DMS 273 treated with DMSO at 0.1 percent for 48 hours (cell line): ENCODE measurements at places on chromosomes 12 and 14.
A peak's percentile ranks its signal among the peaks of the same experiment; 100 is the strongest.

DNA sequence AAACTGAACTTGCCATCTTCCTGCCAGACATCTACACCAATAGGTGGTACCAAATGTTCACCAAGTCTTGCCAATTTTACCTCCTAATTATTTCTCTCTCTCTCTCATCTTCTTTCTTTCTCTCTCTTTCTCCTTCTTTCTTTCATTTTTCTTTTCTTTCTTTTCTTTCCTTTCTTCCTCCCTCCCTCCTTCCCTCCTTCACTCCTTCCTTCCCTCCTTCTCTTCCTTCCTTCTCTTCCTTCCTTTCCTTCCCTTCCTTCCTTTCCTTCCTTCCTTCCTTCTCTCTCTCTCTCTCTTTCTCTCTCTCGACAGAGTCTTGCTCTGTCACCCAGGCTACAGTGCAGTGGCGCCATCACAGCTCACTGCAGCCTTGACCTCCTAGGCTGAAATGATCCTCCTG is 55.4 kb upstream of the PSMA6 start:
- no peak for DNase-seq

GRCh38 chr14:23097786-23098185 is 2.5 kb downstream of the C14orf119 start:
- DNase-seq = no peak

- no peak for DNase-seq
Measured at GRCh38 chr14:53696217-53696965, 260.2 kb downstream of the BMP4 start.

DNA sequence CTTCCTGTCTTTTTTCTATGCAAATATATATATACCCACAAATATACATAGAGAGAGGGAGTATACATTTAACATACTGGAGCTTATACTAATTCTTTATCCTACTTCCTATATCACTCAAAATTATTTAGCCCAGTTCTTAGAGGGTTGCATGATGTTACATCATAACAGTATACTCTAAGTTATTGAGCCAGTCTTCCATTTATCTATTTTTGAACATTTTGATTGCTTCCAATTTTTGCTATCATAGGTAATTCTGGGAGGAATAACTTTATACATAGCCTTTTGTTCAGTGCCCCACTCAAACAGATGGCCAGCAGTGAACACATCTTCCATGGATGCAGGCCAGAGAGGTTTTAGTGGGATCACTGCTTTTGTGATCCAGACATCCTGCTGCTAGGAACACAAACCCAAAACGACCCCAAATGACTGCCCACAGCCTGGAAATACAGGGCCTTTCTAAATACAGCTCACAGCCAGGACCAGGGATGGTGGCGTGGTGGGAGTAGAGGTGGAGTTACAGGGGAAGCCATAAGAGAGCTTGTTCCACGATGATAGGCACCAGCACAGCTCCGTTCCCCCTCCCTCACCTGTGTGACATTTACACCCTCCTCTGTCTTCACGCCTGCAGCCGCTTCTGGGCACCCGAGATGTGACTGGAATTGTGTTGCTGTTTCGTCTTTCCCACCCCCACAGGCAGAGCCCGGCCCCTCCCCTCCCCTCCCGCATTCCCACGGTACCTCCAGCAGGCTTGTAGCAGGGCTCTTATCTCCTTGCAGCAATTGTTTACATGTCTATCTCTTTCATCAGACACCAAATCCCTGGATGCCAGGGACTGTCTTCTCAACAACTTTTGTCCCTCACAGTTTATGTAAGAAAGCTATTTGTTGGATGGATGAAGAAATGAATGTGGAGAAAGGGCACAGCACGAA is 30.7 kb upstream of the HDAC7 start:
- DNase-seq = no peak

- peak; percentile 4 for DNase-seq
Measured at GRCh38 chr12:95117178-95117599, 43.8 kb upstream of the NR2C1 start.

DNA sequence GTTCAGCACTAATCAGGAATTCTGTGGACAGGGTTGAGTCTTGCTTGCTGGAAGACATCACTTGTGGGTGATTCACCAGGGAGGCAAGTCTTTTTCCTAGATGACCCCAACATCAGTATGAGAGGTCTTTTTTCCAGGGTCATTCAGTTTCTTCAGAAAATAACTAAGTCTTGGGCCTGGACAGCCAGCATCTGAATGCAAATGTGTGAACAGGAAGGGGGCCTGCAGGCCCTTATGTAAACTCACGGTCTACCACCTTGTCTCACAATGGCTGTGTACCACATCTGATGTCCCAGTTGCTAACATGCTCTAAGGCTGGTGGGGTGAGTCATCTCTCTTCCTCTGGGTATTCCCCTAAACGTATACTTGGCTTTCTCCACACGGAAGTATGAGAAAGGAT is 79.2 kb downstream of the HECTD4 start:
- DNase-seq = no peak

DNA sequence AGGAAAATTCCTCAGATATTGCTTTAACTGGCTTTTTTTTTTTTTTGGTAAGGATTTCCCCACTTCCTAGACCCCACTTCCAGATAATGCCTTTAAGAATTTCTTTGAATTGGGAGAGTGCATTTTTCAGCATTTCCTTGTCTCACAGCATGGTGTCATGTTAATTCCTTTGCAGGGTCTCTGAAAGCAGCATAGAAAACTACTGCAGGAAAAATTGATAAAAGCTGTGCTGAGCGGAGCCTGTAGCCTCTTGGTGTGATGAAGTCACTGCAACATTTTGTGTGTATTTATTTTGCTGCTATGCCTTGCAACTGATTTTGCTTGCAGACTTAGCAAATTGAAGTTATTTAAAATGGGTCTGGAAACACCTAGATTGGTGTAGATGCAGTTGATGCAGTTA is 2.7 kb downstream of the ANO4 start:
- DNase-seq = no peak

GRCh38 chr12:88339966-88340365 is 197.9 kb downstream of the TMTC3 start:
- DNase-seq = no peak

- DNase-seq = no peak
Measured at GRCh38 chr12:101166866-101167265, 43.2 kb downstream of the SLC5A8 start.

DNA sequence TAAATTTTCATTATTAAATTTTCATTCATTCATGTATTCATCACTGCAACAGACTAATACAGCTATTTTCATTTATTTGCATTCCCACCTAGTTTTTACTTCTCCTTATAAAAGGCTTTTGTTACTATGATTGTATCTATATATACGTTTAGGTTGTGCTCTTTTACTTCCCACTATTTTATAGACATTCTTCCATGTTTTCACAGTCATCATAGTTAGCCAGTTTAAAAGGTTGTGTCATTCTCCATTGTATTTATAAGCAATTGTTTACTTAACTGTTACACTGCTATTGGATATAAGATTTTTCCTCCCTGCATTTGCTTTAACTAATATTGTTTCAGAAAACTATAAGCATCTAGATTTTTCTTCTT is 12.0 kb downstream of the ABHD12B start:
- no peak for DNase-seq

- DNase-seq = no peak
Measured at GRCh38 chr12:124713436-124714082, 146.1 kb upstream of the NCOR2 start.

DNA sequence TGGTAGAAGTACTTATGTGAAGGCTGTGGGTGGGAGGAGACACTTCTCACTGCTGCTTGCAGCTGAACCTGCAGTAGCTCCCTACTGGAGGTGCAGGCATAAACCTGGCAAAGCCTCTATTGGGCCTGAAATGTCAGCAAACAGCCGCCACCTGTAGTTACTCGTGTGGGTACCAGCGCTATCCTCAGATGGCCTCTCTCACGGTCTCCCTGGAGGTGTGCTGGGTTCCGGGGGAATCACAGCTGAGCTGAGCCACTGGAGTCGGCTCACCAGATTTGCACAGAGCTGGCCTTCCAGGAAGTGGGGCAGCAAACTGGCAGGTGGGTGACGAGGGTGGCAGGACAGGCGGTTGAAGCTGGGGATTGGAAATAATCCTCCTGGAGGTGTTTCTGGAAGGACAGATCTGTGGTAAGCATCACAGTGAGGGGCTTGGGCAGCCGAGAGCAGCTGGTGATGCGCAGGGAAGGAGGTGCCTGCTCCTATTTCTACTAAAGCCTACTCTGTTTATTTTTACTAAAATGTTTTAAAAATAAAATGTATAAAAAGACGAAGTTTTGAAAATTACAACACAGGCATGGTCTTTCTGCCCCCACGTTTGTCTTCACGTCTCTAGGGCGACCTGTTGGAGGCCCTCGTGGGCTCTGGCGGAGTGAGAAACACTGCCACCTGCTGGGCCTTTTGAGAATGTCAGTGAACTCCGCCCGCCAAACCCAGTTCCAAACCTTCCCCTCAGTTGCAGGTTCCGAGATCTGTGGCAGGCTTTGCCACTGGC is 67.8 kb upstream of the PLEKHG3 start:
- DNase-seq = peak; percentile 20

- no peak for DNase-seq
Measured at GRCh38 chr12:3206536-3207072, 129.4 kb downstream of the TSPAN9 start.

DNA sequence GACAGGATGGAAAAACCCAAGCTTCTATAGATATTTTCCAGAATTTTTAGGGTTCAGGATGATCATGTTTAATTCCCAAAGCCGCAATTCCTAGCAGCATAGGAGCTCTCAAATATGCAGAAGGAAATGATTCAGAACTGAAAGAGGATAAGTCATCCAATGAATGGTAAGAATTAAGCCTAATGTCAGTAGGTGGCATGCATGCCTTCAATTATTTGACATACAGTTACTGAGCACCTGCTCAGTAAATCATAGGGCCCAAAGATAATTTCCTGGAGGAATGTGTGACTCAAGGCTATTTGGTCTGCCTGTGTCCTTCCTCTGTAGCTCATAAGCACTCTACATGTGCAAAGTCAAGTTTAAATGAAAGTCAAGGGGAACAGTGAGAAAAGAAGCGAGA is 116.8 kb upstream of the SLC38A4 start:
- no peak for DNase-seq

DNA sequence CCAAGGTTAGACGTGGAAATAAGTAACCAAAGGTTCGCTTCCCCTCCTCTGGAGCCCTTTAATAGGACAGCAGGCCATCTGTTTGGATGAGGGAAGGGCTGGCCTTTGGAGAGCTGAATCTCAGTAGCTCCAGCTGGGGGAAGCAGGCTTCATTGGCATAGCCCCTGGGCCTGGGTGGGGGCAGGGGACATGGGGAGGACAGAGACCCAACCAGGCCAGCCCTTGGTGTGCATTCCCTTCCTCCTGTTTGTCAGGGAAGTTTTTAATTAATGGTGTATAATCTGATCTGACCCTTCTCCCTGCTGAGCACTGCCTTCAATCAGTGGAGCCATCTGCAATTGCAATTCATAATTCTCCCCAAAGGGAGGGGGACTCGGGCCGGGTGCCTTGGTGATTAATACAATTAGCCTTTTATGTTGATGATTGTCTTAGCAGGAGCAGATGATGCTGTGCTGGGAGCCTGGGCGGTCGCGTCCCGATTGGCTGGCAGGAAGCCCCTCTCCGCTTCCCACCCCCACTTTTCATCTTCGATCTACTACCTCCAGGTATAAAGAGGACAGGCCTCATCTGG is 6.4 kb downstream of the AQP6 start:
- DNase-seq = no peak
